Tongue (tissue), 3 donors: ENCODE measurements at places on chromosomes 13 and 19.

DNA sequence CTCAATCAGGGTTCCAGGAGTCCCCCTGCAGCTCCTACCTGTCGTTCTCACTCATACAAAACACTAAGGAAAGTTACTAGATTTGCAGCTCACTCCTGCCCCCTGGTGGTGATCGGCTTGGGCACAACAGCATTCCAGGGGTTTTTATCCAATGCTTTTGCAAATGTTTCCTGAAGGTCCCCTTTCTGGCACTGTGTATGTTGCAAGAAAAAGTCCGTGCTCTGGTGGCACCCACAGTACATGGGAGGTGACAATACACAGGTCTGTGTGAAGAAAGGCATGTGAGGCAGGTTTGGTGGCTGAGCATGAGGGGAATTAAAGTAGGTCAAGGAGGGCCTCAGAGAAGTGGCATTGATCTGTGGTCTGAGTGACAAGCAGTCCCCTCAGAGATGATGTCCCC is 8.6 kb upstream of the TYK2 start:
- DNase-seq, result peak; percentile 94

DNA sequence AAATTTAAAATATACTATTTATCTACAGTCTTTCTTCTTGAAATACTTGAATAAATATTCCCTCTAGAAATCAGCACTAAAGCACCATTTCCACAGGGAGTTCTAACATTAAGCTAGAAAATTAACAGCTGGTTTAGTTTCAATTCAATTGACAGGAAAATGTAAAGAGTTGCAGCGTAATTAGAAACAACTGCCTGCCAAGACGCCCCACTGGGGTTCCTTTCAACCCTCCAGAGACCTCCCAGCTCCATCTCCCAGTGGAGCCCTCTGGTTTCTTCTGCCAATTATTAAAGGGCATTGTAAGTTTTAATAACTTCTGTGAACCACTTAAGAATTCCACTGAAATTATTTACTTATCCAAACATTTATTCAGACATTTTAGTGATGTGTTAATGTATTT is 4.2 kb downstream of the GJA3 start:
- no peak for DNase-seq

GRCh38 chr13:105921711-105922110 is 613.8 kb downstream of the EFNB2 start:
- DNase-seq, result no peak

GRCh38 chr13:43348397-43348796 is 325.0 kb downstream of the DNAJC15 start:
- DNase-seq, result no peak
